ENCODE measurements at places on chromosomes 7 and 10.

DNA sequence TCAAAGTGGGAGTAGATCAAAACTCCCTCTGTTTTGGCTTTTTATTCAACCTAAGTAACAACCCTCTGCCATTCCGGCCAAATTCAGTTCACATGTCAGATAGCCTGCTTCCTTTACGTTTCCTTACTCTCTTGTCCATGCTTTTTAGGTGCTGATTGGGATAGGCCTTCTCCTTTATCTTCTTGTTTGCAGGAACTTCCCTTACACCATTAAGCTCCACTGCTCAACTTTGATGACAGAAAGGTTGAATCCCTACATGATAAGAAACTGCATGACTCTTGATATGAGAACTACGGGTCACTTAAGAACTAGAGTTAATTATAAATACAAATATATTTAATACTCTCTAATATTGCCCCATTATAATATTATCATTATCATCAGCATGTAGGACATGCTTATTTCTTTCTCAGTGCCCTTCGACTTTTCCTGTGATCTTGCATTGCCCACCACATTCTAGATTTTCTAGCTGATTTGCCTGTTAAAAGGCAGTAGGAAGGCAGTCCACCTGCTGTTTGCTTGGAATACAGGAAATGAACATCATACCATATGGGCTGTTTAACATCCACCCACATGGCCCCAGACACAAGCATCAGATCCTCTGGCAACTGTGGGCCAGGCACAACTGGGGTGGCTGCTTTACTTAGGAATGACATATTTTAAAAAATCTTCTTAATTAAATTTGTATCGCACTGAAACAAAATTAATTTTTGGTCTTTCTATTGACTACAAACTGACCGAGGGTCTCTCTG lies 59.7 kb upstream of the CCDC6 start:
- DNase-seq, result no peak

- peak; percentile 72 for DNase-seq
These were observed 8.9 kb downstream of the ANXA11 start for GRCh38 chr10:80196270-80196949.

DNA sequence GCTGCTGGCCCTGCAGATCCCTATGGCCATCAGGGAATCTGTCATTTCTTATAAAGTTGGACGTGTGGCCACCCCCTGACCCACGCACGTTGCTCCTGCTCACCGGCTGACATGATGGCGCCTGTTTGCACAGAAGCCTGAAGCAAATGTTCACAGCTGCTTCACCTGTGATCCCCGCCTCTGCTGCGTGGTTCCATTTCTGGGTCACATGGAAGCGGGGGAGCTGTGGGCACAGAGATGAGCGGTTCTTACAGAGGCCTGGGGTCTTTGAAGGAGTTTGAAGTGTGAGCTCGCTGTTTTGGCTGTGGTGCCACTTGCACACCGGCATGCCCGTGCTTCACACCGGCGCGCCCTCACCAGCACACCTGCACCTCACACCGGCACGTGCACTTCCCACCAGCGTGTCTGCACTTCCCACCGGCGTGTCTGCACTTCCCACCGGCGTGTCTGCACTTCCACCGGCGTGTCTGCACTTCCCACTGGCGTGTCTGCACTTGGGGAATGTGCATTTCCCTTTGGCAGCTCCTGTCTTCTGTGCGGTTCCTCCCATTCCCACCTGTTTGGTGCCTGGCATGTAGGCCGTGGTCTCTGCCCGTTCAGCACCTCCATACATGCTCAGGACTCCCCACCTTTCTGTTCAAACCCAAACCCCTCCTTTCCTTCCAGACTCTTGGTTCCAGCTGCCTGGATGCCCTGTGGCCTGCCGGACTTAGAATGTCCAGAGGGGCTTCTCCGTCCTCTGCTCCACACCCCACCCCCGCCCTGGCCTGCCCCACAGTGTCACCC lies 86.7 kb downstream of the INPP5A start:
- no peak for DNase-seq

DNA sequence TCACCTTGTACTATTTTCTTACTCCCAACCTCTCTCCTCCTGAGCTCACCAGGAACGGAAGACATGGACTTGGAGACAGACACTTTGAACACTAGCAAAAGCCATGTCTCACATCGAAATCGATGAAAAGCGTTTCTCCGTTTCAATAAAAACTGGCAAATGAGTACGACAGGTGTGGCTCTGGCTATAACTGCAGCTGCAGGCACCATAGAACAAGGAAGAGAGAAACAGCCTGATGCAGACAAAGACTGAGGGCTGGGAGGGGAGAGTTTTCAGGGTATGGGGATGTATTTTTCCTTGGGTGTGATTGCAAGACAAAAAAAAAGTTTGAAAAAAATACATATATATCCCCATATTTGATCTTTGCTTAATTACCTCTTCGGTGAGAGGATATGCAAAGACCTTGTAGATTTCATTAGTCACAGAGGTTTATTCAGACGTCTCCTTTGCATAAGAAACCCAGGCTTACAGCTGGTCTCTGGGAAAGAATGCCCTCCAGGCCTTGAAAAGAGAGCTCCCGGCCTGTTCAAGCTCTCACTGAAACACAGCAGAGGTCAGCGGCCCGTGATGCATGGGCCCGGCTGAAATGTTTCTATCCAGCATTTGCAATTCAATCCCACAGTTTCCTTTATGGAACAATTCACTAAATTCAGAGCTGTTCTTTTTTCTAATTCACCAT lies 63.1 kb downstream of the TLL2 start:
- DNase-seq, result no peak

DNA sequence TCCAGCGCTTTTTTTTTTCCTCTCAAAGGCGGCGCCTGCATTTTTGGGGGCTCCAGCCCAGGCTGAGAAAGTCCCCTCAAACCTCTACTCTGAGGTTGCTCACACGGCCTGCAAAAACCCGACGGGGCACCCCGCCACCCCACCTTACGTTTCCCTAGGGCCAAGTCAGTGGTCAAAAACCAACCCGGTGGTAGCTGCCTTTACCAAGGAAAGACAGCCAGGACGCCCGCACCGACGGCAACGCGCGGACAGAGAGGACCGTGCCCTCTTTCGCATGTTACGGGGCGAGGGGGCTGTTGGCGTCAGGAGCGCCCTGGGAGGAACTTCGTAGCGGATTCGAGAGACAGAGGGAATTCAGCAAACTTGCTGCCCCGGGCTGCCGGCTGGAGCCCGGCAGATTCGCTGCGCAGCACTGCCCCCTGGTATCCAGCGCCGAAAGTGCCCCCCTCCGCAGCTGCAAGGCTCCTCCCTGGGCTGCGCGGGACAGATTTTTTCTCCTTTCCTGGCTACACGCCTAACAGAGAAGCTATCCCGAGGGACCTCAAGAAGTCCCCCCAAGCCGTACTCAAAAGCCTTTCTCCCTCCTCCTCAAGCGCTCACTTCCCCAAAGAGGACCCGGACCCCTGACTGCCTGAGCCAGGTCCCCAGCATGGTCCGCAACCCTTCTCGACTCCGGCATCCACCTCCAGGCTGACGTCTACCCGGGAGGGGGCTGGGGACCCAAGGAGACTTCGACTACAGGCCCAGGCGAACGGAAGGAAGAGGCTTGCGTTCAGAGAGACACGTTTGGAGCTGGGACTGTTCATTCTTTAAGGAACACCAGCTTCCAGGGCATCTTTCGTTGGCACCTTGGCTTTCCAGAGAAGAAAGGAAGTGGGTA lies 27.7 kb upstream of the VAX1 start:
- peak; percentile 88 for DNase-seq

GRCh38 chr7:1432411-1433082 lies 26.7 kb downstream of the MICALL2 start:
- peak; percentile 87 for DNase-seq

DNA sequence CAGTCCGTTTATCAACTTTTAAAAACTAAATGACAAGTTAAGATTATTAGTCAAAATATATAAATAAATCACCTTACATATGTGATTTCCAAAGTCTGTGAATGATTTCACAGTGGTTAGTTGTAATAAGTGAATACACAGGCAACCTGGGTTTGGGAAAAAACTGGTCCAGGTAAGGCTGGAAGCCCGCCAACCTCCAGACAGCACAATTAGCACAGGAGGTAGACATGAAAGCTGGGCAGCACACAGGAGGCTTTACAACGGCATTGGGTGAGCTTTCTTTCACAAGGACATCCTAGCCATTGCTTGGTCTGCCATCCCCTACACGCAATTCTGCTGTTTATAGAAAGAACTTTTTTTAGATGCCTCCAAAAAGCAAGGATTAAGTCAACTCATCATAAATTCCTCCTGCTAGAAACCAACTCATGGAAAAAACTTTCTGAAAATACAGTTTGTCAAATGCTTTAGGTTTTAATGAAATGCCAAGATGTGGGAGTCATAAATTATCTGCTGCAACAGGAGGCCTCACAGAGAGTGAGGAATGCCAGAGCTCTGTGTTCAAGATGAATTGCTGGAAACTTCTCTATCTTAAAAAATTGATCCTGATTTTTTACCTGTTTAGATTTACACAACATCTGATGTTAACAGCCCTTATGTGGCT lies 346.8 kb upstream of the NFE2L3 start:
- DNase-seq, result no peak

GRCh38 chr10:98038288-98038687 lies 7.9 kb upstream of the CRTAC1 start:
- DNase-seq, result no peak

GRCh38 chr7:79302293-79302692 lies 151.2 kb downstream of the MAGI2 start:
- no peak for DNase-seq

- peak; percentile 39 for DNase-seq
These were observed 119.3 kb upstream of the FRMD4A start for GRCh38 chr10:14450041-14450491.

DNA sequence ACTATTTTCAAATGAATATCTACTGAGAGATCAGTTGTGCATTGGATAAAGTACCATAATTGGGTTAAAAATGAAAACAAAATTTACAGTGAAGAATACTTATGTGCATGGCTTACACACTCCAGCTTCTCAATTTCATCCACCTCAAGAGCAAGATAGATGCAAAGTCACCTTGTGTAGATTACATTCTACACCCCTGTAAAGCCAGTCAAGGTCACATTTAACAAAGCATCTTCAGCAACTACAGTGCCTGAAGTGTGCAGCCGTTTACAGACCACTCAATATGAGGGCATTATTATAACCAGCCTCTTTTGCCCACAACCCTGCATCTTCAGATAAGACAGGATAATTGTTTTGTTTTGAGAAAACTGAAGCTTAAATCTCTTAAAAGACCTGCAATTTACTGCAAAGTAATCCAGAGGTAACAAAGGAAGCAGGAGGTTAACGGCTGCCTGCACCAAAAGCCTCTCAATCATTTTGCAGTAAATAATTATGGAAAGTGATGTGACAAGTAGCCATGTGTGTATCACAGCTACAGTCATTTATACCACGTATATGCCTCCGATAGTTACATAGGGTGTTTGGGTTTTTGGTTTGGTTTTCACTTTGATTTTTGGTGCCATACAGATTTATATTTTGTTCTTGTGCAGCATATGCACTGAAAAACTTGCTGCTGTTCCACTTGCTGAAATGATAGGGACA lies 4.9 kb downstream of the PURB start:
- DNase-seq, result no peak

- peak; percentile 51 for DNase-seq
These were observed 345.5 kb downstream of the REEP3 start for GRCh38 chr10:63866747-63867140.

- DNase-seq, result no peak
These were observed 61.5 kb downstream of the HBP1 start for GRCh38 chr7:107230334-107230733.

- DNase-seq, result no peak
These were observed 8.4 kb downstream of the CPA2 start for GRCh38 chr7:130274983-130275591.
